ENCODE measurements at places on chromosomes 6 and 20.

DNA sequence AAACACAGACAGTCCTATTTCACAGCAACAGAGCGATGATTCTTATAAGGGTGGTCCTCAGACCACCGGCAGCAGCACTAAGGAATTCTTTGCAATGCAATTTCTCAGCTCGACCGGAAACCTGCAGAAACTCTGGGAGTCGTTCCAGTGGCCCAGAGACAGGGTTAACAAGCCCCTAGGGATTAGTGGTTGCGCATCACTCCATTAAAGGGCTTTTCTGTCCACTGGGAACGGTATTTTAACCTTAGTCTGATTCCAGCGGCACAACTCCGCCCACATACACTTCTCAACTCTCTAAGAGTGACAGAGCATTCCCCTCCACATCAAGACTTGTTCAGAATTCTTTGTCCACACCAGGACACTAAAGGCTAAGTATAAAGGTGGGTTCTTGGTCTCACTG, 341.5 kb downstream of the TFAP2A start:
- no peak for DNase-seq

- no peak for DNase-seq
These were observed 142.4 kb downstream of the FNDC1 start for GRCh38 chr6:159311618-159312017.

GRCh38 chr20:62878244-62879038, 16.8 kb upstream of the TCFL5 start:
- no peak for DNase-seq

- no peak for DNase-seq
These were observed 236.0 kb upstream of the DEFB112 start for GRCh38 chr6:50285735-50286134.

GRCh38 chr6:77650098-77650663, 2.7 kb upstream of the MEI4 start:
- DNase-seq: peak; percentile 9

DNA sequence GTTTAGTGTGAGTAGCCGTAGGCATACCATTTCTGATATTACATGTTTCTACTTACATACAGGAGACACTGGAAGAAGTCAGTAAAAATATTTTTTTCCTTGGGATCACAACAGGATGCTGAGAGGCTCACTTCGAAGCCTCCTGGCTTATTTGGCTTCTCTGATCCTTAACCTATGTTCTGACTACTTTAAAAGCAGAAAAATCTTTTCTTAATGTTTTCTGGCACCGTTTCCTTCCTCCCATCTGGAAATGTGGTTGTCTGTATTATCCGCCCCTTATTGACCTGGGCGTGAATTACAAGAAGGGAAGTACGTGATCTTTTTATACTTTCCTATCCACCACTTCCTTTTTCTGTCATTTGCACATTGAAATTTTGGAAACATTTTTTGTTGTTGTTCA, 379.6 kb downstream of the COL12A1 start:
- no peak for DNase-seq

DNA sequence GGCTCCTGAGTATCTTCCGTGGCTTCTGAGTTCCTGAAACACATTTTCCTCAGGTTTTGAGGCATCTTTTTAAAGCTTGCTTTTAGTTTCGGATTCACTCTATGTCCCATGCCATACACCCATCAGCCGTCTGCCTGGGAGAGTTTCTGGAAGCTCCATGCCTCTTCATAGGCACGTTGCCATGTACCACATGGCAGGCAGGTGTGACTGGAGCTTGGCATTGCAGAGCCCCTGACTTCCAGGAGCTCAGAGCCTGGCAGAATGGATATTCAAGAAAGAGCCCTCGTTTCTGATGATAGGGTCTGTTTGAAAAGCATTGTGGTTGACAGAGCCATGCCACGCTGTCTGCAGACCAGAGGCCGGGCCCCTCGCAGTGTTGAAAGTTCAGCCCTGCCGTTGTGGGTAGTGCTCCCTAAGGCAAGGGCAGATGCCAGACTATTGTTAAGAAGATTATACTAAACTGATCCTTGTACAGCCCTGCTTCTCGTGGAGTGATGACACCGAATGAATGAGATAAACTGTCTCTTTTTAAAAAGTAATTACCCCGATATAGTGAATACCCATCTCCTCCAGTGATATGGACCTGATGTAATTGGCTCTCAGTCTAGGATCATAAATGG, 100.0 kb downstream of the RPP40 start:
- DNase-seq: no peak

DNA sequence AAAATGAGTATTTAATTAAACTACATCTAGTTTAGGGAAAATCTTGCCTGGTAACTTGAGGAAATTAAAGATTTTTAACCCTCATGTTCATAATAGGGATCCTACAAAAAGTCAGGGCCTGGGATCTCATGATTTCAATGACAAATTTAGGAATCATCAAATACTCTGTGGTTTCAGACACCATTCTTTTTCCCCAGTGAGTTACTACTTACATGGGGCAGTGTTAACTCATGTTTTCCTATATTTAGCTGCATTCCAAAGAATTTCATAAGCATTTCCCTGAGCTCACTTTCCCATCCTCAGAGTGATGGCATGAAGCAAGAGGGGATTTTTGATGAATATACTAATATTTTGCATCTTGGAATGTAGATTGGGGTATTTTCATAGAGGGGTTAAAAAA, 321.7 kb downstream of the CENPW start:
- DNase-seq: no peak

DNA sequence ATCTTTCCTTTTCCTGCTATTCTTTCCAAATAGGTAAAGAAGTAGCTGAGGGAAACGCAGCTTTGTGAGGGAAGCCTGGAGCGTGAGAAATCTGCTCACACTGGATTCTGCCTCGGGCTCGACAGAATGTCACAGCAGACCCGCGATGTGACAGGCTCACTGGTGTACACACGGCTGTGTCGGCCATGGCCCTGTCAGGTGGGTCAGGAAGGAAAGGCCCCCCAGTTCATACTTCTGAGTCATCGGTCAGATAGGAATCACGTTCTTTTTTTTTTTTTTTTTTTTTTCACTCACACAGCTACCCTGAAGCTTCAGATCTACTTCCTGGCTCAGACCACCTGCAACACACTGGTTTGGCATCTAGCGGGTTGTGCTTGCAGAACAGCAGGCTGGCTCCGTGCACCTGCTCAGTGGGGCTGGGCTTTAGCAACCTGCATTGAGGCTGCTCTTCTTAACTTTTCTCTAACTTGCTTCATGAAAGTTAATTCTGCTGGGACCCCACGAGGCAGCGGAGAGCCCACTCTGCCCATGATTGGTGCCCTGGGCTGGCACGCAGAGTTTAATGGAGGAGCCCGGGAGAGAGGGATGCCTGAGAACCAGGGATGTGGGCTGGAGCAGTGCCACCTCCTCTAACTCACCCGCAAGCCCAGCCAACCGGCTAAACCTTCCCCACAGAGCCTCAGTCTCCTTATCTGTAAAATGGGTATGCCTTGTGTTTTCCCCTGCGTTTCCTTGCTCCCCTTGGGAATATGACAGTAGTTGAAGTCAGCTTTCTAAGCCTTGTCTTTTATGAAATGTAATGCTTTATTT, 61.5 kb upstream of the FNDC1 start:
- no peak for DNase-seq

DNA sequence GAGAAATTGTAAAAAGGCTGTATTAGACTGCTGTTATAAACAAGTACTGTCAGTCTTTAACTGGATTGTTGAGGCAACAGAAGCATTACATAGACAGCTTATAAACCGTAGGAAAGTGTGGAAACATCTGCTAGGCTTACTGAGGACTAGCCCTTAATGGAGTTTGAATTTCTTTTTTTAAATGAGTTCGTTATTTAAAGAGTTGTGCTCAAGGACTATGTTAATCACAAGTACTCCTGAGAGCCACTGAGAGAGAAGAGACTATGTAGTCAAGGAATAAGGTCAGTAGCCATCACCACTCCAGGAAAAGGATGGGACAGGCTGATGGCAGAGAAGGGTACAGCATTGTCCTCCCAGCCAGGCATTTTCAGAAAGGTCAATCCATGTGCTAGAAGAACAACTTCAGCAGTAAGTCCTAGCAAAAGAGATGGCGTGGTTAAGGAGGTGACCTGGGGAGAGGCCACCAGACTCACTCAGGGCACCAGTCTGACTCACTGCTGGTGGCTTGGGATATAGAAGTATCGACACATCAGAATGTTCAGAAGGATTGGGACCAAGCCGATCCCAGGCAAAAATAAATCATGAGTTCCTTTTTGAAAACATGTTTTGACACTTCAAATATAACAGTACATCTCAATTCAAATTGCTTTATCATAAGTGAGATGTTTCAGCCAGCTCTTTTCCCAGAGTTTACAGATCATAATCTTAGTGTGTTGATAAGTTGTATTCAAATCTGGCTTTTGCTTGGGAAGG, 6.4 kb downstream of the RPS12 start:
- DNase-seq: no peak

- DNase-seq: no peak
These were observed 58.0 kb upstream of the CD2AP start for GRCh38 chr6:47419621-47420020.

DNA sequence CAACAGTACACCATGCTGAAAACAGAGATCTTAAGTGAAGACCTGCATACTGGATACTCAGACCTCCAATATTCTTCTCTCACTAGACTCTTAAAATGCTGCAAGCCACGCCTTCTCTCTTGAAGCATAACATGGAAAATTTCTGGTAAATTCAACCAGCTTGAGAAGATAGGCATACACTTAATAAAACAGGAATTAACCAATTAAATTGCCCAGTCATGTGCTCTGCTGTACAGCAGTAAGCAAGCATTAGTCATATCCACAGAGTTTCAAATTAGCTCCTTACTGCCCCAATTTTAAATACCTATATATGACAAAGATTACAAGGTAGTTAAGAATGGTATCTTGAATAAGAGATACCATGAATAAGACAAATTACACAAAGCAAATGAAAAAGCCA, 53.8 kb downstream of the C6orf58 start:
- no peak for DNase-seq

DNA sequence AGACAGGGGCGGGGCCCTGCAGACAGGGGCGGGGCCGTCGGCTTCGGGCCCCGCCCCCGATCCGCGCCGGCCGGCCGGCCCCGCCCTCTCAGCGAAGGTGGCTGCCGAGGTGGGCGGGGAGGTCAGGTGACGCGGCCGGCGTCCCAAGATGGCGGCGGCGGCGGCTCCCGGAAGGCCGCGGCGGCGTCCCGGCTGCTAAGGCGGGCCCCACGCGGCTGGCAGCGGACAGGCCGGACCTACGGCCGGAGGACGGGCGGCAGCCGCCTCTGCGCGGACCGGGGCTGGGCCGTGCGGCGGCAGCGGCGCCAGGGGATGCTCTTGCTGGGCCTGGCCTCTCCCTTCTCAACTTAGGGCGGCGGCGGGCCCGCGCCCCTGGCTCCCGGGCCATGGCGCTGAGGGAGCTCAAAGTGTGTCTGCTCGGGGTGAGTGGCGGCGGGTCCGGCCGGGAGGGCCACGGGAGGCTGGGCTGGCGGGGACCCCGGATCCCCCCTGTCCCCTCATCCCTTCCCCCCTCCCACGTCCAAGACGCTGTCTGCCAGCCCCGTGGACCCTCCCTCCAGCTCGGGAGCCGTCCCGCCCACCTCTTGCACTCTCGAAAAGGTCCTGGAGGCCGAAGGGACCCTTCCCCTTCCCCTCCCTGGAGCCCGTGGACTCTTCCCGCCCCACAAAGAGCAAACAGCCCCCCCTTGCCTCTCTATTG, at the start of gene RAB22A:
TSS of gene RAB22A (plus strand) at position 125 of the 700 bp plus-strand sequence. CDS start at position 387, 262 bp downstream.
- DNase-seq: peak; percentile 81

- DNase-seq: peak; percentile 15
These were observed 33.1 kb downstream of the TMEM14A start for GRCh38 chr6:52704060-52704459.

Measured in inflammatory macrophage (primary cell).